D721Med (cell line): ENCODE measurements at places on chromosomes 1 and 21.

DNA sequence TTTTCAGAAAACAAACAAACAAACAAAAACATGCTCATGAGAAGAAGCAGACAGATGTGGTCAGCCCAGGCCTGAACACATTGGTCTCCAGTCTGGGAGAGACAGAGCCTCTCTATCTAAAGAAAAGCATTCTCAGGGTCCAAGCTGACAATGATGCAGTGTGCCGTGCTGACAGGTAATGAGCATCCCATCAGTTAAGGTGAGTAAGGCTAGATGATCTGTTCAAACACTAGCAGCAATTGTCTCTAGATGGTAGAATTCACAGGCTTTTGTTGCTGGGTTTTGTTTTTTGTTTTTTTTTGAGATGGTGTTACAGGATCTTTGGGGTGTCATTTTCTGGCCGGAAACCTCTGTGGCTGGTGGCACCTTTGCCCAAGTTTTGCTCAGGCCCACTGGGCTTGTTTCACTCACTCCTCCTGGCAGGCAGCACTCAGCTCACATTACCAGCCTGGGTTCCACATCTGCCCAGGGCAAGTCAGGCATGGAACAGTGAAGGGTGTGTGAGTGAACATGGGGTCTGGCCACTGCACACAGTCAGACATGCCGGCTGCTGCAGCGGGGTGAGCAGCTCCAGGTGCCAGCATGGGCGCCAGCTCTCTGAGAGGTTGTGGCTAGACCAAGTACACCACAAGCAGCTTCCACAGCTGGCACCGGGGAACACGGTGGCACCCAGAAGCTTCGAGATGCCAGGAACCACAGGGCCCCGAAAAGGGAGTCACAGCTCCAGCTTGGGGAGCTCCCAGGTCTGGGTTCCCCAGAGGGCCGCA, 2.5 kb upstream of the C1QA start:
- no peak for DNase-seq

DNA sequence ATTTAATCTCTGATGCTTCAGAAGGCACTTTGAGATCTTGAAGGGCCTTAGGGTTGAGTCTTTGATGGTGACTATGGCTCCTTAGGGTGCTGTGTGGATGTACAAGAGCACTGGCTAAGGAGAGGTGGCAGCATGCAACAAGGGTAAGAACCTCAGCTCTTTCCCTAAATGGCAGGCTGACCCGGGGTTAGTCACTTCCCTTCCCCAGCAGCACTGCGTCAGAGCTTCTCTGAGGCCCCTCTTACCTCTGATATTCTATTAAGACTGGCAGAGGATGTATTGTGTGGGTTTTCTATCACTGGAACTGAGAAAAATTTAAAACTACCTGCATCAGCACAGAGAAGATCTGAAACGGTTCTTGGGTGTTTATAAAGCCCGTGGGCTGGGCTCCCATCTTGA, 11.8 kb downstream of the C1orf116 start:
- no peak for DNase-seq

GRCh38 chr1:93448292-93448982, 519 bp downstream of the FNBP1L start:
- DNase-seq: peak; percentile 35

DNA sequence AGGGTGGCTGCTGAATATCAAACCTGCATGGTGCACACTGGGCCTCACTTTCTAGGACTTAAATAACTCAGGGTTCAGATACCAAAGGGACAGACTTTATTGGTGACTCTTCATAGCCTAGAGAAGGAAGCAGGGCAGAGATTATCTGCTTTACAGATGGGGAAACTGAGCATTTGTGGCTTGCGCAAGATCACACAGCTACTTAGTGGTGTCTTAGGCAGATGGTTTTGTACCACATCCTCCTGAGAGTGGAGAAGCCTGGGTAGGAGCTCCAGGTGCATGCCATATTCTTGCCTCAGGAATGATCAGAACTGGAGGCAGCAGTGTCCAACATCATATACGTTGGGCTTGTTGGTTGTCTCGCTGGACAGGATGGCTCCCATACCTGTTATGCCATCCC, 6.8 kb upstream of the DPH2 start:
- DNase-seq: no peak

DNA sequence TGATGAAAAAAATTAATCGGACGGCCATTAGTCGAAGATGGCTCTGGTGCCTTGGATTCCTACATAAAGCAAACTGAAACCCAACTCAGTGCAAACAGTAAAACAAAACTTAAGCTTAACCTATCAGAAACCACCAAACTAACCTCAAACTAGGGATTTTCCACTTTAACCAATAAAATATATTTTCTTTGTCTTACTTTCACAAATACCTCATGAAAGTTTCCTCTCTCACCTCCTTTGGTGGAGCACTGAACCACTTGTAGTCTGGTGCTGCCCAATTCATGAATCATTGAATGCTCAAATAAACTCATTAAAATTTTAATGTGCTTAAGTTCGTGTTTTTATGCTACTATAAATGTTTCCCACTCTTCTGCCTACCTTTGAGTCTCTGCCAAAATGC, 7.0 kb downstream of the ADORA3 start:
- DNase-seq: no peak

DNA sequence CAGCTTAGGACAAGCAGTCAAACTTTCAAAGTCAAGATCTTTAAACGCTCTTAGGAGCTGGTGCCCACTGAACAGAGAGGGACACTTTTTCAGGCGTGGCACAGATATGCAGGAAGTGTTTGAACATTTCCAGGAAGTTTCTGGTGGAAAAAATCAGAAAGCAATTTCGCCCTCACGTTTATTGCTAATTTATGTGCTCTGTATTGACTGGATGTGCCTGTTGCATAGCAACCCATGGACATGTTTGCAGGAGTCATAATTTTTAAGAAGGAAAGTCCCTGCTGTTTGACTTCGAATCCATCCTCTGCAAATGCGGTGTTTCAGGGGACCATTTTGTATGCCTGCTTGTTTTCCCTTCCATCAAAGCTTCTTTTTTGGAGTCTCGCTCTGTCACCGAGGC, 239.9 kb upstream of the IRF2BP2 start:
- no peak for DNase-seq

- no peak for DNase-seq
These were observed 23.4 kb upstream of the TSPAN2 start for GRCh38 chr1:115112496-115113375.

DNA sequence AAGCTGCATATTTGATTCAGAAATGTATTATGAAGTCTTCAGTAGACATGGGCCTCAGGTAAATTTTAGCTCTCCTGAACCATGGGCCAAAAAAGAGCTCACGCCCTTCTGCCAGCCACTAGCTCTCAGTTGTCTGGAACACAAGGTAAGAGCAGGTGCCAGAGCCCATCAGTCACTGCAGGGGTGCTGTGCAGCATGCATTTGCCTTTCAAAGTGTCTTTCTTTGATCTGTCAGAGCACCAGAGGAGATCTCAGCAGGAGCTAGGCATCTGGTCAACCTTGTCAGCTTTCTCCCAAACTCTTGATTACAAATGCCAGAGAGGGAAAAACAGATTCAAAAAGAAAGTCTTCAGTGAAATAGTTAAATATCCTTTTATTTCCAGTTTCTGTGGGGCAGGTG, 332.3 kb downstream of the COL11A1 start:
- DNase-seq: no peak
